ENCODE measurements at places on chromosomes 2 and 18.

- DNase-seq: no peak
Observed at GRCh38 chr2:118784860-118785259, 62.6 kb downstream of the EN1 start.

DNA sequence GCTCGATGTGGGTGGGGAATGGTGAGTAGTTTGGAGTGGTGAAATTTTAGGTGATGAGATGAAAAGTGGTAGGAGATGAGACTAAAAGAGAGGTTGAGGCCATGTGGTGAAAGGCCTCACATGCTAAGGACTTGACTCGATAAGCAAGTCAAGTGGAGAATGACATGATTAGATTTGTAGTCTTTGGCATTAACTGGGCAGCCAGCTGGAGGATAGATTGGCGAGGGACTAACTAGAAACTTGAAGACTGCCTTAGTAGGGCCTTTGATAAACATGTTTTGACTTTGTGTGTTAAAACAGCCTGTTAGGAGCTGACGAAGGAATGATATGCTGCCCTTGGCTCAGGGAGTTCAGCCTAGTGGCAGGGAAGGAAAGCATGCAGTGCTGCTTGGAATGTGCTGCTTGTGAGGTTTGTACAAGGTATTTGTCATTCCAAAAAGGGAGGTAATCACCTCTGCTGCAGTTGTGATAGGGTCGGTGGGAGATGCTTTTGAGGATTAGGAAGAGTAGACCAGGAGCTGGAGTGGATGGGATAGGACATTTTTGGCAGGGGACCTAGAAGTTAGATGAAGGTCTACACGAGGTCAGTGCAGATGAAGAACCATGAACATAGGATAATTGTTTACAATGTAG, 22.0 kb downstream of the PHLPP1 start:
- no peak for DNase-seq

DNA sequence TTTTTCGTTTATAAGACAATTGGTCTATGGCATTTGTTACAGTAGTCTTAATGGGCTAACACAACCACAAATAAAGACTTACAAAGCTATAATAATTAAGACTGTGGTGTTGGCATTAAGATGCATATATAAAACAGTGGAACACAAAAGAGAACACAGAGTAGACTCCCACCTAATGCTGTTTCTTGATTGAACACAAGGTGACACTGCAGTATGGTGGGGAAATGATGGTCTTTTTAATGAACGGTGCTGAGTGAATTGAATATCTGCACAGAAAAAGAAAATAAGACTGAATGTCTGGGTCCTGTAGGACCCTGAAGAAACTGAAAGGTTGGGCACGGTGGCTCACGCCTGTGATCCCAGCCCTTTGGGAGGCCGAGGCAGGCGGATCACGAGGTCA, 1136.6 kb upstream of the NXPH2 start:
- DNase-seq: no peak

GRCh38 chr18:26540043-26540628, 8.2 kb downstream of the KCTD1 start:
- peak; percentile 26 for DNase-seq

DNA sequence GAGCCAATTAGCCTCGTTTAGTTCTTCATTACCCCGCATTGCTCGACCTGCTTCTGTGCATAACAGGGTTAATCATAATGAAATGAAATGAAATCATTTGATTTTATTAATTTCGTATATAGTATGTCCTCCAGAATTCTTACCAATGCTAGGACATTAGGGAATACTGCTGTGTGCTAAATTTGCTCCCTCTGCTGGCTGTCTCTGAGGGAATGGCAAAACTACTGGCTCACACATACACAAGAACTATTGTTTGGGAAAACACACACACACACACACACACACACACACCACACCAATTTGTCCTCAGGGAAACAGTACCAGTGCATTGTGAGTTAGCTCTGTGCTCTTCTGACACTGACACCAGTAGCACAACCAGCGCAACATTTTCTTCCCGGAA, 273.3 kb upstream of the TCF4 start:
- DNase-seq: peak; percentile 9

DNA sequence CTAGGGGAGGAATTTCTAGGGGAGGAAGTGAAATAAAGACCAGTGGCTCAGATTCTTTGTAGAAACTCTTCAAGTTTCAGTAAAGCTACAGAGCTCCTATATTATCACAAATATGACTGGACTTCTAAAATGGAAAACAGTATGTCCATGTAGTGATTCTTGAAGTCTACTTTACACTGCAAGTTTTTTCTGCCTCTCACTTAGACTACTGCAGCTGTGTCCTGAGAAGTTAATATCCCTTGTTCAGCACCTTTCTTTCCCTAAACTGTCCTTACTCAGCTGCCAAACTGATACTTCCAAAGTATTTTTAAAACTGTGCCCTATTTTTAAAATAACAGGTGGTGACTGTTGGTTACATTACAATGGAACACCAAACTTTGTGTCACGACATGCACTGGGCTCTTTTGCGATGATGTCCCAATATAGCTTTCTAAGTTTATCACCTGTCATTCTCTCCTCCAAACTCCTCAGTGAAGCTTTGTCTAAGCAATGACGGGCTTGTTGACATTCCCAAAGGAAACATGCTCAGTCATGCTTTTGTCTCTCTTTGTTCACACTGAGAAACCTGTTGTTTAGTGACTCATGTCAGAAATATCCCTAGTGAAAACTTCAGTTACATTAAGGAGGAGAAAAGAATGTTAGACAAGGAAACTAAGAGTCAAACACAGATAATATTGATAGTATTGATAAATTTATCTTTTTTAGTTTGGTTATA, 341.1 kb downstream of the ARL6IP6 start:
- peak; percentile 78 for DNase-seq
